Epithelial cell of proximal tubule (primary cell): ENCODE measurements at places on chromosomes 1 and 21.

GRCh38 chr1:173555651-173556305 lies 47.1 kb downstream of the SLC9C2 start:
- no peak for DNase-seq

DNA sequence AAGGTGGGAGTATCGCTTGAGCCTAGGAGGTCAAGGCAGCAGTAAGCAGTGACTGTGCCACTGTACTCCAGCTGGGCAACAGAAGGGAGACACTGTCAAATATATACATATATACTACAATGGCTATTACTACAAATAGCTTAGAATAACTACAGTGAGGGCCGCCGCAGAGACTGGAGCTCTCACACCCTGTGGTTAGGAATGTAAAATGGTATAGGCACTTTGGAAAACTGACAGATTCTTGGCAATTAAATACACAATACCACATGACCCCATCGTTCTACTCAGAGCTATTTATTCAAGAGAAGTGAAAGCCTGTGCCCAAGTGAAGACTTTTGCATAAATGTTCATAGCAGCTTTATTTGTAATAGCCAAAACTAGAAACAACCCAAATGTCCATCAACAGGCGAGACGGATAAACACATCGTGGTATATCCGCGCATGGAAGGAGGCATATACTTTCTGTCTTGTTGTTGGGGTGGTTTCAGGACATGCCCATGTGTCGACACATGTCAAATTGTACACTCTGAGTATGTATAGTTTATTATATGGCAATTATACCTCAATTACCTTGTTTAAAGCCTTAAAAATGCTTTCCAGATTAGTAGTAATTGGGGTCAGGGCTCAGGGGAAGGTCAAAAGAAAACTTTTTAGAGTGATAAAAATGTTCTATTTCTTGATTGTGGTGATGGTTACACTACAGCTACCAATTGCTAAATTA lies 123.4 kb downstream of the RIPK4 start:
- DNase-seq, result no peak

- DNase-seq, result no peak
Measured at GRCh38 chr1:8671306-8671917, 146.0 kb downstream of the RERE start.

DNA sequence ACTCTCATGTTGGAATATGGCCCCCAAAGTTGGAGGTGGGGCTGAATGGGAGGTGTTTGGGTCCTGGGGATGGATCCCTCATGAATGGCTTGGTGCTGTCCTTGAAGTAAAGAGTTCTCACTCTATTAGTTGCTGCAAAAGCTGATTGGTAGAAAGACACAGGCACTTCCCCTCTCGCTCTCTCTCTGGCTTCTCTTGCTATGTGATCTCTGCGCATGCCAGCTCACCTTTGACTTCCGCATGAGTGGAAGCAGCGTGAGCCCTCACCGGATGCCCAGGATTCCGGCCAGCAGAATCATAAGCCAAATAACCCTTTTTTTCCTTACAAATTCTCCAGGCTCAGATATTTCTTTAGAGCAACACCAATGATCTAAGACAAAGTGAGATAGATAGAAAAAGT lies 20.9 kb upstream of the CCSAP start:
- DNase-seq, result no peak

GRCh38 chr21:36854391-36854790 lies 112.1 kb downstream of the HLCS start:
- no peak for DNase-seq

DNA sequence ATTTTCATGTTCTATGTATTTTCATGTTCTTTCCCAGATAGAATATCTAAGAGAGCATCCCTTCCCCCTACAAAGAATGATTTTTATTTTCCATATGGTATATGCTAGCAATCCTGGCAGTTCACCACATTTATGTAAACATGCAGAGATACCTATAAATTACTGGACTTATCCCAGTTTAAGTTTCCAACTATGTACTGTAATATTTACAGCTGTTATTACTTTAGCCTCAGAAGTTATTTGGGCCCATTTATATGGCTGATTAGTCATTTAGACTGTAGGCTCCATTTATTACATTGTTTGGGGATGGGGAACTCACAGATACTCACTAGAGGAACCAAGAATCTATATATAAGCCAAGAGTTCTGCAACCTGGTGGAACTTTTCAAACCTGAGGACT lies 84.8 kb upstream of the WARS2 start:
- no peak for DNase-seq

GRCh38 chr1:9297831-9298230 lies 5.1 kb downstream of the SPSB1 start:
- DNase-seq, result no peak

DNA sequence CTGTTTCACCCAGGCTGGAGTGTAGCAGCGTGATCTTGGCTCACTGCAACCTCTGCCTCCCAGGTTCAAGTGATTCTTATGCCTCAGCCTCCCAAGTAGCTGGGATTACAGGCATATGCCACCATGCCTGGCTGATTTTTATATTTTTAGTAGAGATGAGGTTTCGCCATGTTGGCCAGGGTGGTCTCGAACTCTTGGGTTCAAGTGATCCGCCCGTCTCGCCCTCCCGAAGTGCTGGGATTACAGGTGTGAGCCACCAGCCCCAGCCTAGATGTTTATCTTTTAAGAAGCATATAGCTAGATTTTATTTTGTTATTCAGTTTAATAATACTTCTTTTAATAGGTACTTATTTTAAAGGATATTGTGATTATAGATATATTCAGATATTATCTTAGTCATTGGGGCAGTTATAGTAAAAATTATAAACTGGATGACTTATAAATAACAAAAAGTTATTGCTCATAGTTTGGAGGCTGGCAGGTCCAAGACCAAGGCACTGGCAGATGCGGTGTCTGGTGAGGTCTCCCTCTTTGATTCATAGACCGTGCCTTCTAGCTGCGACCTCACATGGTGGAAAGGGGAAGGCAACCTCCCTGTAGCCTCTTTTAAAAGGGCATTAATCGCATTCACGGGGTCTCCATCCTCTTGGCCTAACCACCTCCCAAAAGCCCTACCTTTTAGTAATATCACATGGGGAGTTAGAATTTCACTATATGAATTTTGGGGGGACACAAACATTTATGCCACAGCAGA lies 3.1 kb upstream of the KCNE2 start:
- DNase-seq, result no peak

DNA sequence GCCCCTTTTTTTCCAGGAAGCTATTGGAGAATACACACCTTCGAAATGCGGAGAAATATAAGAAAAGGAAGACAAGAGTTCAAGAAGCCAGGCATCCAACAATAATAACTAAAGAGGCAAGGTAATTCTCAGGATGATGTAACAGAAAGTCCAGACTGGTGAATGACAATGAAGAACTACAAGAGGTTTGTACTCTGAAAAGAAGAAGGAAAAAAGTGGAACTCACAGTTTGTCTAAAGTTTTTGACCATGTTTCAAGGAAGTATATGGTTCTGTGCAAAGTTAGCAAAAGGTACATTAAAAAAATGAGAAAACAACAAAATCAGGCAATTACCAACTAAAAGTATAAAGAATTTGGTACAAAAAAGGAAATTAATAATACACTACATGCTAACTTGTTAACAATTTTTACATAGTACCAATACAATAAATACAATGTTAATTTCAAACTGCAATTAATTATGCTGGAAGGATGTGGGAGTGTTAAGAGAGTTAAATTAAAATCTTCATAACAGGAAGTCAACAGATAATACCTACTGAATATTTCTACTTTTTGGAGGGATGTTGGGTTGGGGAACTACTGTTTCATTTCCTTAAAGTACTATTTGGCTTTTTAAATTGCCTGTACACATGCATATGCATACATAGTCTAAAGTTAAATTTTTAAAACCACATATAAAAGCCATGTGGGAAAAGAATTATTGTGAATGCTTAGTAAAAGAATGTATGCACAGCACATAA lies 12.9 kb upstream of the CD55 start:
- no peak for DNase-seq

DNA sequence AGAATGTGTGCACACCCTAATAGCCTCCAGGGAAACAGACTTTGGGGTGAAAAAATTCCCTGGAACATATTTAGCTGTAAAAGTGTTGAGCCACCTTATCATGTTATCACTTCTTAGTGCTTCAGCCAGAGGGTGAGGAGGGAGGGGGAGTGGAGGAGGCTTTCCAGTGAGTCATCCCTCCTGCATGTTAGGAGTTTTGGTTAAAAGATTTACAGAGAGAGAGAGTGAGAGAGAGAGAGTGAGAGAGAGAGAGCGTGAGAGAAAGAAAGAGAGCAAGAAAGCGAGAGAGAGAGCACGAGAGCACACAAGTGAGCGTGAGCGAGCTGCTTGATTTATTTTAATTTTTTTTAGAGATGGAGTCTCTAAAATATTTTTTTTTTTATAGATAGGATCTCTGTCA lies 13.5 kb upstream of the CACNA1E start:
- DNase-seq, result peak; percentile 83

GRCh38 chr1:145878724-145879123 lies 6.9 kb downstream of the ANKRD35 start:
- no peak for DNase-seq
